ENCODE measurements at places on chromosomes 3 and 15. TPM values are rescaled to one million over a fixed set of nuclear protein-coding genes. Genes with fewer than 3 reads are reported as not detected.

GRCh38 chr3:12999147-13000140, 73.8 kb downstream of the IQSEC1 start:
- peaks cover 4% of the 10 kb centered on the region for H3K36me3 ChIP-seq
- H3K4me1 ChIP-seq: peaks cover 41% of the 10 kb centered on the region
- DNase-seq: no peak
- no peaks in the 10 kb centered on the region for H3K27me3 ChIP-seq
- H3K4me3 ChIP-seq: no peak overlapping the region

DNA sequence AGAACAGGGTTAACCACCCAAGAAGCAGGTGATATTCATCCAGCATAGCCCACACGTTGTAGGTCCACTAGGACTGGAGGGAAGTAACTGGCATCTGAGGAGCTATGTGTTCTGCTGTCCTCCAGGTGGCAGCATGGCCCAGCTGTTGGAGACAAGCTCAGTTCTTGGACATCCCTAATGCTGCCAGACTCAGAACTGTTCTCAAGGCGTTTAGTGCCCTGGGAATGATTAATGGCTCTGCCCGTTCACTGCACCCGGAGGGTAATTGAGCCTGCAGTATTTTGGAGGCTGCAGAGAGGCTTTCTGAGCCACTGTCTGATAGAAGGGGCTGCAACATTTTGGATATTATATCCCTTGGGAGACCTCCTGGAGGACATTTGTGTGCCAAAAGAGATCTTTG, 521.3 kb upstream of the SEMA6D start:
- no peaks in the 10 kb centered on the region for H3K4me1 ChIP-seq
- H3K27me3 ChIP-seq: no peaks in the 10 kb centered on the region
- H3K36me3 ChIP-seq: no peaks in the 10 kb centered on the region
- no peak overlapping the region for H3K4me3 ChIP-seq
- no peak overlapping the region for H3K27ac ChIP-seq
- DNase-seq: peak; percentile 10

- no peak overlapping the region for H3K4me3 ChIP-seq
- H3K4me1 ChIP-seq: peaks cover 11% of the 10 kb centered on the region
- H3K36me3 ChIP-seq: no peaks in the 10 kb centered on the region
- H3K27ac ChIP-seq: no peak overlapping the region
Measured at GRCh38 chr3:43153216-43154083, 47.6 kb upstream of the POMGNT2 start.

DNA sequence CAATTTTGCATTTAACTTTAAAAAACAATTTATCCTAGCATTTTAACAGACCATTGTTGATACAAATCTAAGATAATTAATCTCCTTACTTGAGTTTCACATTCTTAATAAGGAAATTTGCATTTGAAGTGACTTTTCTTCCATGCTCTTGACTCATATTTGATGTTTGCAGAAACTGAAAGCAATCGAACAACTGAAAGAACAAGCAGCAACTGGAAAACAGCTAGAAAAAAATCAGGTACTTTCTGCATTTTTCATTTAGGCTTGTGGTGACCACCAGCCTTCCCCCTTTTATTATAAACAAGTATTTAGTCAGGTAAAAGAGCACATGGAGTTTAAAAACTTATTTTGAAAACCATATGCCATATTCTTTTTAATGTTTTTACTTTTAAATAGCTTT, 20.1 kb upstream of the SELENOT start:
- H3K4me3 ChIP-seq: no peak overlapping the region
- peaks cover 11% of the 10 kb centered on the region for H3K36me3 ChIP-seq
- H3K27me3 ChIP-seq: no peaks in the 10 kb centered on the region
- no peak overlapping the region for H3K27ac ChIP-seq

- H3K4me3 ChIP-seq: no peak overlapping the region
- DNase-seq: no peak
- H3K27ac ChIP-seq: no peak overlapping the region
- H3K4me1 ChIP-seq: no peaks in the 10 kb centered on the region
- no peaks in the 10 kb centered on the region for H3K27me3 ChIP-seq
Measured at GRCh38 chr3:52879090-52879489, 18.3 kb downstream of the STIMATE start.

DNA sequence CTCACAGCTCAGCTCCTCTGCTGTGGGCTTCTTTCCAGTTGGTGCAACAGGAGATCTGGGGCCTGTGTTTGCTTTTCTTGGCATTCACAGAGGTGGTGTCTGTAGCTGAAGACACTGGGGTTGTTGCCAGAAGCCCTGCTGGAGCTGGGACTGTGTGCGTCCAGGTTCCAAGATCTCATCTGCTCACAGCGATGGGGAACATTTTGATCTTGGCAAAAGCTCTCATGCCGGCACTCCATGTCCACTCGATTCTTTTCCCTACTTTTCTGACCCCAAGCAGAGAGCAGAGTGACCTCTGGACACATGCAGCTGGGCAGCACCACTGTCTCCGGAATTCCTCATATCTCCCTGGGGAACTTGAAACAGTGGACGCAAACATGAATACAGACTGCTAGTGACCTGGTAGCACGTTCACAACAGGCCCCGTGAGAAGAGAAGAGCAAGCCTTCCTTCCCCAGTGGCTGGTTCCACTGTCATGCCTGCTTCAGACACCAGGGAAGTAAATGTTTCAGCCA, 36.1 kb upstream of the MECOM start:
- H3K4me1 ChIP-seq: no peaks in the 10 kb centered on the region
- H3K36me3 ChIP-seq: no peaks in the 10 kb centered on the region
- H3K27ac ChIP-seq: no peak overlapping the region
- no peak overlapping the region for H3K4me3 ChIP-seq
- no peak for DNase-seq

- no peaks in the 10 kb centered on the region for H3K27me3 ChIP-seq
- no peak overlapping the region for H3K27ac ChIP-seq
- no peak for DNase-seq
- H3K4me3 ChIP-seq: no peak overlapping the region
Measured at GRCh38 chr15:69189157-69189556, 28.7 kb downstream of the GLCE start.

DNA sequence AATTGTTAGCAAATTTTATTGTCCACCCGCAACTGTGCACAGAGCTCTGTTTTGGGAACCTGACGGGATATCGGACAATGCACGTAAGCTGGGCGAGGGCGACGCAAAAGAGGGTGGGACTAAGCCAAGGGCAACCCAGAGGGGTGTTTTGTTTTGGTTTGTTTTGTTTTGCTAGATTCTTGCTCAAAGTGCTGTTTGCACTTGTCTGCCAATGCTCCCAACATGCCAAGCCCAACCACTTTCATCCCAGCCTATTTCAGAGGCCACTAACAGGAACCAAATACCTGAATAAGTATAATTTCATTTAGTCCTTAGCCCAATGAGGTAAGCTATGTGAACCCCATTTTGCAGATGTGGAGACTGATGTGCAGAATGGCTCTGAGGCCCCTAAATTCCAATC, 9.7 kb upstream of the CMTM7 start:
- no peaks in the 10 kb centered on the region for H3K36me3 ChIP-seq
- no peak overlapping the region for H3K4me3 ChIP-seq
- H3K27me3 ChIP-seq: no peaks in the 10 kb centered on the region
- H3K27ac ChIP-seq: no peak overlapping the region
- no peak for DNase-seq
- no peaks in the 10 kb centered on the region for H3K4me1 ChIP-seq

DNA sequence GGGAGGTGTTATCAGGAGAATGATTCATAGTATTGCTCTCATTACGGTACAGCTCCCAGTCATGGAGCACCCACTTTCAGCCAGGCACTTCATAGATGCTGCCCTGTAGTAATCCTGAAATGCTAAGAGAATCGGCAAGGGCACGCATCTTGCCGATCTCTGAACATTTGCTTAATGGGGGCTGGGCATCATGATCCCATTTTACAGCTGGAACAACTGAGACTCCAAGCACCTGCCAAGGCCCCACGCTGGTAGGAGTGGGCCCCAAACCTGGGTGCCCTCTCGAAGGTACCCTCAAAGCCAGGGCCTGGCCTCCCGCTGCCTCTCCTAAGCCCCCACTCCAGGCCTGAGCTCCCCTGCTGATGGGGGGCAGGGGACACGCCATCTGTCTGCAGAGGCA, 47.3 kb downstream of the RPN1 start:
- no peaks in the 10 kb centered on the region for H3K36me3 ChIP-seq
- no peak overlapping the region for H3K27ac ChIP-seq
- DNase-seq: no peak

DNA sequence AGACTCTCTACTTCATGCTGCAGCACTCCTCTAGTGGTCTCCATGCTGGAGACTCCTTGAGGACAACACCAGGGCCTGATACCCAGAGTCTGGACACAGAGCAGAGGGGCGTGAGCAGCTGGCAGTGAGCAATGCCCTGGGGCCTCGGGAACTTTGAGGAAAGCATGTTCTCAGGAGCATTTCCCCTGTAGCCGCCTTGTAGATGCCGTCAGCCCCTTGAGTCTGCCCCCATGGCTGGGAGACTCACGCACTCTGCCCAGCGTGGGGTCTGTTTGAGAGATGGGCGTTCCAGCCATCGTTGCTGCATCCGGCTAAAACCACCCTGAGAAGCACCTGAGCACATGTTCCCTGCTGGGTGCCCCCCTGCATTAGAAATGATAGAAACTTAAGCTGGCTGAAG, 56.8 kb downstream of the PLXNA1 start:
- H3K4me1 ChIP-seq: no peaks in the 10 kb centered on the region
- H3K27ac ChIP-seq: no peak overlapping the region
- no peaks in the 10 kb centered on the region for H3K36me3 ChIP-seq
- DNase-seq: no peak

DNA sequence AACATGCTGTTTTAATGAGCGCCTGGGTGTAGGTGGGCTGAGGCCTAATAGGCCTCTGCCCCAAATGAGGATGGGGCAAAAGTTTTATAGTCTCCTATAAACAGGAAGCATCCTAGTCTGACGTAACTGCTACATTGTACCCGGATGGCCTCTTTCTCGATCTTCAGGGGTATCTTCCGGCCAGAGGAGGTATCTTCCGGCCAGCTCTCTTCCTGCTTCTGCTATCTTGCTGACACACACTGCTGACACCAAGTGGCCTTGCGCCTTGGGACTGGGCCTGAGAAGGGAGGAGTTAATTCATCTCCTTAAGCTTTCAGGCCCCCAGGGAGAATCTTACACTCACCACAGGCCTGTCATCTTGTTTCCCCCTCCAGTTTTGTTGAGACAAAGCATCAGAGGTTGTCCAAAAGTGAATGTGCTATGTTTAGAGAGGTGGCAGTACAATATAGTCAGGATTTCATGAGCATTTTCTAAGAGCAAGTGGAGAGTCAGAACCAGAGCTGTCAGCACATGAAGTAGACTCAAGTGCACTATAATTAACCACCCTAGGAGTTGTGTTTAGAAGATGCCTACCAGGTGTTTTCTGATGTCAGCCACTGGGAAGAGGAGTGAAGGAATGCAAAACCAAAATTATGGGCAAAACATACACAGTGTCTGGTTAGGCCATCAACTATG, 15.6 kb upstream of the IGSF10 start:
- no peak overlapping the region for H3K4me3 ChIP-seq
- H3K36me3 ChIP-seq: no peaks in the 10 kb centered on the region
- no peaks in the 10 kb centered on the region for H3K4me1 ChIP-seq

DNA sequence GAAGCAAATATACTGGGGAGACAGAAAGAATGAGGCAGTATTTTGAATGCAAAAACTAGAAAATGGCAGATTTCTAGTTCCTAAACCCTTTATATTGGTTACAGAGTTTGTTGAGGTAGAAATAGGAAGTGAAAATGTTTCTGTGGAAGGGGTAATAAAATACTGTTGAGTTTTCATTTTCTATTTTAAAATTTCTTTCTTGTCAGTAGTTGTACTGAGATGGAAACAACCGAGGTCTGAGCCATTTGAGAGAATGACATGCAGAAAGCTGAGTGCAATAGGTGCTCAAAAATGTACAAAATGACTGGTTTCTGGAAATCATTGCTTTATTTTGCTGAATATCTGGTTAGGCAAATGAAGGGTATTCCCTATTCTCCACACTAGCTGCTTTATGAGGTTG, 361.4 kb downstream of the CHL1 start:
- no peaks in the 10 kb centered on the region for H3K36me3 ChIP-seq
- H3K27me3 ChIP-seq: no peaks in the 10 kb centered on the region
- no peaks in the 10 kb centered on the region for H3K4me1 ChIP-seq
- H3K4me3 ChIP-seq: no peak overlapping the region
- DNase-seq: no peak

DNA sequence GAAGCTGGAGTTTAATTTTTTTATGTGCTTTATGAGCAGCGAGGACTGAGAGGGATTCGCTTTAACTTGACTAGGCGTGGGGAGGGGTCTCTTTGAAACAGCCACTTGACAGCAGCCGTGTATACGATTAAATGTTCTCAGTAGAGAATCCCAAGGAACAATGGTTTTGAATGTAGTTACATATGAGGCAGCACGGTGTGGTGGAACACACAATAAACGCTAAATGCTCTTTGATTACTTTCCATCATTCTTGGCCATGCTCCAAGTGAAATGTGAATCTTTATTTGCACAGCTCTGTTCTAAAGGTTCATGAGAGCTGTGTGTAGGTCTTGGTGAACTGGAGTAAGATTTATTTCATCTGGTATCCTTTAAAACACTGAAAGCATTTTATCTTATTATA, 251.4 kb upstream of the TGFBR2 start:
- no peak overlapping the region for H3K27ac ChIP-seq
- no peaks in the 10 kb centered on the region for H3K27me3 ChIP-seq
- H3K36me3 ChIP-seq: no peaks in the 10 kb centered on the region
- H3K4me1 ChIP-seq: peaks cover 55% of the 10 kb centered on the region

DNA sequence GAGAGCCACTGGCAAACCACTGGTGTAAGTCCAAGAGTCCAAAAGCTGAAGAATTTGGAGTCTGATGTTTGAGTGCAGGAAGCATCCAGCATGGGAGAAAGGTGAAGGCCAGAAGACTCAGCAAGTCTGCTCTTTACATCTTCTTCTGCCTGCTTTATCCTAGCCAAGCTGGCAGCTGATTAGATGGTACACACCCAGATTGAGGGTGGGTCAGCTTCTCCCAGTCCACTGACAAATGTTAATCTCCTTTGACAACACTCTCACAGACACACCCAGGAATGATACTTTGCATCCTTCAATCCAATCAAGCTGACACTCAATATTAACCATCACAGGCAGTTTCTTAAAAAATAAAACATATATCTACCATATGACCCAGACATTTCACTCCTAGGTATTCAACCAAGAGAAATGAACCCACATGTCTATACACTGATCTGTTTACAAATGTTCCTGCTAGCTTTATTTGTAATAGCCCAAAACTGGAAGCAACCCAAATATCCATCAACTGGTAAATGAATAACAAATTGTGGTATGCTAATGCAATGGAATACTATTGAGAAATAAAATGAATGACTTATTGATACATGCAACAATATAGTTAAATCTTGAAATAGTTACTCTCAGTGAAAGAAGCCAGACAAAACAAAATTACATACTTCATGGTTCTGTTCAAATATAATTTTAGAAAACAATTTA, 373.8 kb downstream of the ZNF385D start:
- no peaks in the 10 kb centered on the region for H3K4me1 ChIP-seq
- no peak for DNase-seq
- H3K4me3 ChIP-seq: no peak overlapping the region
- no peaks in the 10 kb centered on the region for H3K36me3 ChIP-seq

GRCh38 chr3:46971742-46972141, 4.8 kb downstream of the CCDC12 start:
- H3K4me1 ChIP-seq: peaks cover 45% of the 10 kb centered on the region
- H3K27me3 ChIP-seq: no peaks in the 10 kb centered on the region
- H3K4me3 ChIP-seq: no peak overlapping the region
- H3K27ac ChIP-seq: no peak overlapping the region

TNNC1 gene
- 6.5 TPM for total RNA-seq

COL8A1 gene
- total RNA-seq: 0.13 TPM

SPTBN5 gene
- 1.4 TPM for total RNA-seq

PIGZ gene
- total RNA-seq: 2.7 TPM

KIF7 gene
- total RNA-seq: 0.08 TPM

MOBP gene
- not detected for total RNA-seq
